Memory B cell (primary cell): ENCODE measurements at places on chromosomes 3 and 15.

- DNase-seq = peak; percentile 30
These were observed 12.4 kb downstream of the ZNF710 start for GRCh38 chr15:90013503-90013937.

DNA sequence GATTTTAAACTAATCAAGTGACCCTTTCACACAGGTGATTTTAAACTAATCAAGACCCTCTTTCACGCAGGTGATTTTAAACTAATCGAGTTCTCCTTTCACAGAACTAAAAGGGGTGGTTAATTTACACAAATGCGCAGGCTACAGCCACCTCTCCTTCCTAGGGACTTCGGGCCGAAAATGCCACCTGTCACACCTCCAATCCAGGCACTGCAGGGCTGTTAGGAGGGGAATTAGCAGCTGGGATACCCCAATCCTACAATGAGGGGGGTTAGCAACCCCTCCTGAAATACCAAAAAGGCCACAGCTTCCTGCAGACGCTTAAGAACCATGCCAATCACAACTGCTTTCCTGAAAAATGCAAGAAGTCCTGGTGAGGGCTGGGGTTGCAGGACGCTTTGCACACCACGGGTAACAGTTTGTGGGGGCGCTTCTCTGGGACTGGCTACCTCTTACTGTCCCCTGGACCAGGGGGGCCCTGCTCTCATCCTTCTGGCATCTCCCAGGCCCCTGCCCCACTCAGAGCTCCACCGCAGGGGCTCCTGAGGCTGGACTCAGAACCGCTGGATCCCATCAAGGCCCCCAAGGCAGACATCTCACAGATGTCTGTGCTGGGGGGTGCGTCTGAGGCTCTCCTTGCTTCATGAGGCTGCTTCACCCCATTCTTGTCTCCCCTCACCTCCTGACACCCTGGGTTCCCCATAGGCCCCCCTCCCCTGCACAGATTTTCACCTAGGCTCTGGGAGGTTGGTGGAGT is 145.9 kb downstream of the OR4M2 start:
- DNase-seq = no peak

GRCh38 chr15:77622209-77622933 is 10.3 kb downstream of the LINGO1 start:
- no peak for DNase-seq

GRCh38 chr3:146496726-146497125 is 27.4 kb upstream of the PLSCR2 start:
- no peak for DNase-seq

DNA sequence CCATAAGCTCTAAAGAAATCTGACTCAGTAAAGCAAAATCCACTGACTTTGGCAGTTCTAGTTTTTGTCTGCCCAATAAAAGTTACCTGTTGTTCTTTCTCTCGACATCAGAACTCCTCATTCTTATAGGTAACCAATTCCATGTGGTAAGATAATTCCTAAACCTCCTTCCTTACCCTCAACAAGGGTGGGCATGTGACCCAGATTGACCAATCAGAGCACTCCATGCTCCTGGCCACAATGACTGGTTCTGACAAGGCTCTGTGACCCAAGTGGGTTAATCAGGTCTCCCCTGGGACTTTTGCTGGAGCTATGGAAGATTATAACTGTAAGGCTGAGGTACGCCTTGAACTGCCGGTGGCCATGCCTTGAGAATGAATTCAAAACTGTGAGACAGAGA is 31.7 kb downstream of the LINS1 start:
- no peak for DNase-seq

GRCh38 chr3:118127992-118128391 is 906.7 kb downstream of the IGSF11 start:
- DNase-seq = no peak

DNA sequence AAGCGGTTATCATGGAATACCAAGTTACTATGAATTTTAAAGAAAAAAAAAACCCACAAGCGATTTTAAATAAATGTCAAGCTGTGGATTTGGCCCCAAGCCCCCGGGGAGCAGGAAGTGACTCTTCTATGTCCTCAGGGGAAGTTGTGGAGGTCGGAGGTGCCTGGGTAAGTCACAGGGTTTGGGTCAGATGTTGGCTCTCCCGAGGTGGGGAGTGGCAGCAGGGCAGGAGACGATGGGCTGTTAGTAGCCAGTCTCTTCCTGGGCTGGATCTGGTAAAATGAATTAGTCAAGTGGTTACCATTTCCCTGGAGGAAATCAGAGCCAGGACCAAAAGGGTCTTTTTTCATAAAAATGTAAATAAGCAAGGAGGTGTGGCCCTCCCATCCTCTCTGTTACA is 316.7 kb downstream of the TLE3 start:
- no peak for DNase-seq

DNA sequence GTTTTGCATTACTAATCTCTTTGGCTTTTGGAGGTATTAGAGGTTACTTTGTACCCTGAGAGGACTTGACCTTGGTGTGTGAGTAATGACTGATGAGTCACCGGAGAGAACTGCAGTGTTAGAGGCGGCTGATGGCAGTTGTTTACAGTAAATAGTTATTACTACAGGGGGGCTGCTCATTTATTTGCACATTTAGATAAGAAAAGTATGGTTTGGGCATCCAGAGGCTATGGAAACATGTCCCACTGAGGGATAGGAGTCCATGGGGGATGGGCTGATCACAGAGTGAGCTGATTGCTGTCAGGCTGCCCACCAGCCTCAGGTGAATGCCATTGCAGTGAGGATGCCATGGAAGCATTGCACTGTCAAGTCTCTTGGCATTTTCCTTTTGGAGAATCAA is 17.3 kb upstream of the STAC start:
- no peak for DNase-seq

- no peak for DNase-seq
These were observed 7.3 kb downstream of the FAM131A start for GRCh38 chr3:184344579-184345316.

- DNase-seq = no peak
These were observed 133.8 kb downstream of the GMNC start for GRCh38 chr3:190728574-190729246.

- no peak for DNase-seq
These were observed 318.1 kb upstream of the IGF1R start for GRCh38 chr15:98330258-98330657.

- DNase-seq = no peak
These were observed 529 bp upstream of the DLEC1 start for GRCh38 chr3:38038447-38038911.

GRCh38 chr3:150736903-150737832 is 25.8 kb downstream of the SIAH2 start:
- no peak for DNase-seq

GRCh38 chr3:176661432-176661964 is 535.8 kb downstream of the TBL1XR1 start:
- no peak for DNase-seq

- no peak for DNase-seq
These were observed 901 bp downstream of the ICE2 start for GRCh38 chr15:60477916-60478565.

- no peak for DNase-seq
These were observed 186.6 kb upstream of the MANF start for GRCh38 chr3:51198477-51198876.

DNA sequence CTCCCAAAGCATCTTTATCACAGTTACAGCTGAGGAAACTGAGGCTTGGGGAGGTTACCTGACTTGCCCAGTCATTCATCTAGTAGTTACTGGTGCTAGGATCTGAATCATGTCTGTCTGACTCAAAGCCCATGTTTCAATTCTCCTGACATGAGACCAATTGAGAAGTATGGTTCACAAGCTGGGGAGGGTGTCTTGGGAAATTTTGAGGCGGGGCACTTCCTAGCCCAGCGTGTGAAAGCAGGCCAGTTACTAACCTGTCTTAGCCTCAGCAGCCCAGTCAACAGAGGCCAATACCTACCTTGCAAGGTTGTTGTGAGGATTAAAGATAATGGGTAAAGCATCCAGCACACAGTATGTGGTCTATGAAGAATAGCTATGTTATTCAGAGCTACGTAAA is 37.0 kb downstream of the CLDN18 start:
- DNase-seq = no peak

DNA sequence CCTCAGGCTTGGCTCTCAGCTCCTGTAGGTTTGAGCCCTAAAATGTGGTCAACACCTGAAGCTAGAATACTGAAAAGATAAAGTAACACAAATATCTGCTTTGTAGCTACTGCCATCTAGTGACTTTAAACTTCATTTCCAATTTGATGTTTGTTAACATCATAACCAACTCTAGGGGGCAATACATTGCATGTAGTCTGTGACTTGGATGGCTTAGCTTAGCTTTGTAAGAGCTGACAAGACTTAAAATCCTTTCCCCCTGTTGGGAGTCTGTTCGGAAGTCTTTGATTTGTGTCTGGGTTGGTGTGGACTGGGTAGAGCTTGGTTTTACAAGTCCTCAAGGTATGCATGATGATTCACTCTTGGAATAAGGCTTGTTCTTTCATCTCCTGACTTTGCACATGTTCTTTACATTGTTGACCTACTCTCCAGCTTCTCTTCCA is 51.7 kb downstream of the SCN11A start:
- DNase-seq = no peak

DNA sequence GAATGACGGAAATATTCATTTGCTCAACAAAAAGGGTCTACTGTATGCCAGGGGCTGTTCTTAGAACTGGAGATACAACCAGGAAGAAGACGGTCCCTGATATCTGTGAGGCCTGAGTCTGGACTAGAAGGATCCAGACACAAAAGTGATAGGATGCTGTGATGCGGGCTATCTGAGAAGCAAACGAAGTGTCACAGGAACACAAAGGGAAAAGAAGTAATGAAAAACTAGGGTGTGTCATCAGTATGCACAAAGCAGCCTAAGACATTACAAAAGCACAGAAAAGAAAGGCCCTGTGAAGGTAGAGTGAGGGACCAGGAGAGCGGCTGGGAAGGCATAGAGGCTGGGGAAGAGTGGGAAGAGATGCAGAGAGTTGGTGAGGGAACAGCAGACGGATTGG is 63.3 kb upstream of the C3orf80 start:
- no peak for DNase-seq

DNA sequence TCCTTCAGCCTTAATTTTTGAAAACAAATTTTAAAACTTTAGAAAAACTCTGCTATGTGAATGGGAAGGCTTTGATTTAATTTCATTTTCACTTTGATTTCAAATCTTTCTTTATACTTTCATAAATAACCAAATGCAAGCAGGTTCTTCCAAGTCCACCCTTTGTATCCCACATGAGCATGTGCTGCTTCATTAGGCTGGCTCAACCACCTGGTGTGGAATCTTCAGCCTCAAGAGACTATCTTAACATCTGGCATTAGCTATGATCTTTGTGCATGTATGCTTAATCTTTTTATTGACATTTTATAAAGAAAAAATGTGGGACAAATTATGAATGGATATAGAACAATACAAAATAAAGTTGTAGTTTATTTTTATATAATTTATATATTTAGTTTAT is 81.8 kb upstream of the MLF1 start:
- DNase-seq = no peak

- DNase-seq = no peak
These were observed 47.4 kb upstream of the HACD2 start for GRCh38 chr3:123632161-123632655.

- DNase-seq = no peak
These were observed 566 bp upstream of the MKRN3 start for GRCh38 chr15:23564821-23565394.

GRCh38 chr3:46695177-46695961 is 1.9 kb upstream of the ALS2CL start:
- no peak for DNase-seq

- DNase-seq = no peak
These were observed 6.1 kb upstream of the IL12A start for GRCh38 chr3:159982442-159982974.

DNA sequence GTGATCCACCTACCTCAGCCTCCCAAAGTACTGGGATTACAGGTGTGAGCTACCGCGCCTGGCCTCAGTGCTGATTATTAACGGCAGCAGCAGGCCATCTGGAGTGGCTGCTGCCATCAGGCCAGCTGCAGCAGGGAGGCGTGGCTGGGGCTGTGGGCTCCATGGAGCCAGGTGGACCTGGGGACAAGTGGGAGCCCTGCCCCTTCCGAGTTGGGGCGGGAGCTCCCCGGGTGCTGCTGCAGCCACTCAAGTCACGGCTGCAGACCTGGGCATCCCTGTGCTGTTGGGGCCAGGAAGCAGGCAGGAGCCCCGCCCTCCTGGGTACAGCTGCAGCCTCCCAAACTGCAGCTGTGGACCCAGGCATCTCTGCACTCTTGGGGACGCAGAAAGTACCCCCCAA is 23.9 kb downstream of the LRRC49 start:
- DNase-seq = no peak

- no peak for DNase-seq
These were observed 179.4 kb downstream of the CHST2 start for GRCh38 chr3:143298886-143299535.

- DNase-seq = no peak
These were observed 25.5 kb downstream of the FAN1 start for GRCh38 chr15:30929064-30929669.

DNA sequence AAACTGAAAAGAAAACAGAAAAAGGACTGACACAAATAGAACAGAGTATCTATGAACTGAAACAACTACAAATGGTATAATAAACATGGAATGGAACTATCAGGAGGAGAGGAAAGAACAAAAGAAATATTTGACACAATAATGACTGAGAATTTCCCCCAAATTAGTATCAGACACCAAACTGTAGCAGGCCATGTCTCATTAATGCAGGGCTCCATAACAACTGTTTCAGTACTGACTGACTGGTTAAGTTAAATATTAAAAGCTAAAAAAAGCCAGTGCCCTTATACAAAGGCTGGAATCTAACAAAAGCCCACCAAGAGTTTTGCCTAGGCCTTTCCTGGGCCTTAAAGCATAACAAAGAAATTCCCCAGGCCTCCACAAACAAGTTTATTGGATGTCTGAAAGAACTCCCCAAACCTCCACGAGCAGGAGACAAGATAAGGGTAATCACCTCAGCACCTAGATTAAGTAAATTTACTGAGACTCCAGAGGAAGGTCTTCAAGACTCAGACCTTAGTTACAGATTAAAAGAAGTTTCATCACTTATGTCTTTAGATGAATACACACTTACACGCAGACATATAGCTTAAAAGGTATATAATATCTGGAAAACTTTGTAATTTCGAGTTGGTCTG is 45.7 kb downstream of the KPNA1 start:
- DNase-seq = no peak

DNA sequence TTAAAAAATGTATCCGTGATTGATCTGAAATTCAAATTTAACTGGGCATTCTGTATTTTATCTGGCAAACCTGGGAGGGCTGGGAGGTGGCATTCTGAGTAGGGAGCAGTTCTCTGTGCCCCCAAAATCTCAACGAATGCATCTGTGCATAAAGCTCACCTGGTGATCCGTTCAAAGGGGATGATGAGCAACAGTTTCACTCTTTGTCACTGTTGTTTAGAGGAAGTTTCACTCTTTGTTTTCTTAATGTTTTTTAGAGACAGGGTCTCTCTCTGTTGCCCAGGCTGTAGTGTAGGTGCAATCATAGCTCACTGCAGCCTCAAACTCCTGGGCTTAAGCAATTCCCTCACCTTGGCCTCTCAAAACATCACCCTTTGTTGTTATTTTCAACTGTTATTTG is 186.7 kb downstream of the SSR3 start:
- no peak for DNase-seq
